Omental fat pad (tissue), 4 donors: ENCODE measurements at places on chromosomes 1 and 21.

DNA sequence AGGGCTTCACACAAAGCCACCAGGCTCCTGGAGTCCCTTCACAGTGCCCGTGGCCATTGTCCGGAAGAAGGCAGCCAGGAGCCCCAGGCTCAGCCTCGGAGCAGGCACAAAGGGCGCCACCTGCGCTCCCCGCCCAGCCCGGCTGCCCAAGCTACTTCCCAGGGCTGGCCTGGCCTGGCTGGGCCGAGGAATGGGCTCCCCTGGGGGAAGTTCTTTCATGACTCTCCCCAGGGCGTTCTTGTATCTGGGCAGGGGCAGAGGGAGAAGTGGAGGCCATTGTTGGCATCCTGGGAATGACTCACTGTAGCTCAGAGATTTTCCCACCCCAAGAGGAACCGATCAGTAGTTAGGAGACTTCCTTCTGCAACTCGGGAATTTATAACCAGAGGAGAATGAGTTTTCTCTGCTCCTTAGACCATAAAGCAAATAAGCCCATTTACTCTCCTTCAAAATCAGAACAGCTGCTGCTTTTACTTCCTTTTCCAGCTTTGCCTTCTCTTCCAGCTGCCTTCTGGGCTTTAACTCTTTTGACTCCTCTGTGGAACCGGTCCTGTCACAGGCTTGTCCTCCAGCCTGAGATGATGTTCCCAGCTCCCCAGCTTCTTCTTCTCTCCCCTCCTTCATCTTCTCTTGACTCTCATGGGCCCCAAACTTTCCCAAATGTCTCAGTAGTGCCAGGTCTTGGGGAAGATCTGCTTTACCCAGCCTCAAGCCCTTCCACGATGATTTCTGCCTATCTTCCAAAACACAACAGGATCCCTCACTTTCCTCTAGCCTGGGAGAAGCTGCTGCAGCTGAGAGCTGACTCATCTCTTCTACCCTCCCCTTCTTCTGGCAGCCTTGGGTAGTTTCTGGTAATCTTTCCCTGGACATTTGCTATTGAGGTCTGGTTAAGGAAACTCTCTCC, 118.7 kb upstream of the CD34 start:
- DNase-seq: no peak

DNA sequence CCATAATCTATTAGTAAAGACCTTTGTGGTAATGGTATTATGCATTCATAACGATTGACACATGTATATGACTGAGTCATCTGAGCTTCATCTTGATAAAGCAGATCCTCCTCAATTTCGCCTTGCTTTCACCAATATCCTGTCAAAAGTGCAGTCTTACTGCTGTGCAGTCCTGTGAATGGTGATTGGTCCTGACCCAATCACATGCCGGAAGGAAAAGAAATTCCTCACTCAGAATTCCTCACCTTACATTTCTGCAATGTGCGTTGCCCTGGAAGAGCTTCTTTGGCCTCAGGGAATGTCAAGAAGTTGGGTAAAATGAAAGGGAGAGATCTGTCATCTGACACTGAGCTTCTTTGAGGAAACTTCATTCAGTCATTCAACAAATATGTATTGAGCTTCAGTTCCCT, 121.0 kb upstream of the TSPAN2 start:
- no peak for DNase-seq

- DNase-seq: no peak
These were observed 16.2 kb upstream of the PLA2G4A start for GRCh38 chr1:186812570-186812969.

DNA sequence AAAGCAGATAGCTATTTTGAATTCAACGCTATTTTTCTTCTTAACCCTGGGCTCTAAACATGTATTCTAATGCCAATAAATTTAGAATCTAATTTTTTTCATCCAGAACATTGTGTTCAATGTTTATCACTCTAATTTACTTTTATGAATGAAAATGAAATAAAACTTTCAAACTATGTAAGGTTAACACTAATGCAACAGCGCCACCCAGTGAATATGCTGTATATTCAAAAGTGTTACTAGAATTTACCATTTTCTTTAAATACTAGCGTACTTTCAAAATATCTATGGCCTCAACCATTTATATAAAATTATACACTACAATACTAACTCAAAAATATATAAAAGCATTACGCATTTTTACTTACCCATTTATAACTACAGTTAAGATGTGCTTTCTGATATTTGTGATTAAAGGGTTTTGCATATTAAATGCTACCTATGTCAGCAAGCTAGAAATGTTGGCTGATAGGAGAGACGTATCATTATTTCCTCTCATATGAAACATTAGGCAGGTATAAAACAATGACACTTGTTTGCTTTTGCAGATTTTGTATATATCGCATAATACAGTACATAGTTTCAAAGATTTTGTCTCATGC, 5.9 kb upstream of the NUF2 start:
- no peak for DNase-seq

- DNase-seq: no peak
These were observed 11.0 kb upstream of the PGD start for GRCh38 chr1:10387677-10388386.

GRCh38 chr1:154442006-154442740, 37.0 kb downstream of the IL6R start:
- DNase-seq: no peak

- DNase-seq: no peak
These were observed 265.3 kb downstream of the MRPL39 start for GRCh38 chr21:25341981-25342380.

- DNase-seq: no peak
These were observed 463.7 kb downstream of the PLPP3 start for GRCh38 chr1:56115701-56116100.

DNA sequence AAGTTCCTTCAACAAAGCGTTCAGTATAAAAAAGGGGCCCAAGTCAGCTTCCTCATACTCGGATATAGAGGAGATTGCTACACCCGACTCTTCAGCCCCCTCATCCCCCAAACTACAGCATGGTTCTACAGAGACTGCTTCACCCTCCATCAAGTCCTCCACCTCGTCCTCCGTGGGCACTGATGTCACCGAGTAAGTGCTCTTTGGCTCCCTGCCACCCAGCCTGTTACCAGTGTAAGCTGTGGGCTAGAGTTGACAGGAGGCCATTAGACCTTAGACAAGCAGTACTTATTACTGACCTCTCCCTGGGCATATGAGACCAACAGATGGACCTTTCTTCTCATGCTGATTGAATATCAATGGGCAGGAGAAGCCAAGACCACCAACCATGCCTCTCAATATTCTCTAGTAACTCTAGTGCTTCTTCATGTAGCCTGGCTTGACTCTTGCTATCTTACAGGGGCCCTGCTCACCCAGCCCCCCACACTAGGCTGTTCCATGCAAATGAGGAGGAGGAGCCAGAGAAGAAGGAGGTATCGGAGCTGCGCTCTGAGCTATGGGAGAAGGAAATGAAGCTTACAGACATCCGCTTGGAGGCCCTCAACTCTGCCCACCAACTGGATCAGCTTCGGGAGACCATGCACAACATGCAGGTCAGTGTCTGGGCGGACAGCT, 20.9 kb upstream of the IPO9 start:
- DNase-seq: no peak

DNA sequence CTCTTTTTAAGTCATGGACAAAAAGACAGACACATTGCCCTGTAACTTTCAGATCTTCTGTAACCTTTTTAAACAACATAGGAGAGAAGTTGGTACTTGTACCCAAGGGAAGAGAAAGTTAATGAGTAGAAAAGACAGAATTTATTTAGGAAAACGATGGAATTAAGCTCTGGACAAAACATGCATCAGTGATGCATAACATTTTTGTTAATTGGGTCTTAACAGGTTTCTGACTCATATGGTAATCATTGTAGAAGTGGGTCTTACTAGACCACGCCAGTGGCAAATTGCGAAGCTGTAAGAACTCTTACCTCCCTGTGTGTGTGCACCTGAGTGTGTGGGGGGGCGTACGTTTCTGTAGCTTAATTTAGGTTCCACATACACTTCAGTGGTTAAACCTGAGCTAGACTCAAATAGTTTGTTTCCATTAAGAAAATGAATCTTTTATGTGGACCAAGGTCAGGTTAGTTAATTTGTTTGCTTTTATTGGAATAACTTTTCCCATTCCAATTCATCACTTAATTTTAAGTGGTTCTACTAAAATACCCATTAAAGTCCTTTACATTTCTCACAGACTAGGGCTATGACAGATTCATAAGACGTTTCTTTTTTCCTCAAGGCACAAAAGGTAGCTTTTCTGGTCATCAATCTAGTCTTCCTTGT, 48.1 kb downstream of the NFIA start:
- DNase-seq: no peak

DNA sequence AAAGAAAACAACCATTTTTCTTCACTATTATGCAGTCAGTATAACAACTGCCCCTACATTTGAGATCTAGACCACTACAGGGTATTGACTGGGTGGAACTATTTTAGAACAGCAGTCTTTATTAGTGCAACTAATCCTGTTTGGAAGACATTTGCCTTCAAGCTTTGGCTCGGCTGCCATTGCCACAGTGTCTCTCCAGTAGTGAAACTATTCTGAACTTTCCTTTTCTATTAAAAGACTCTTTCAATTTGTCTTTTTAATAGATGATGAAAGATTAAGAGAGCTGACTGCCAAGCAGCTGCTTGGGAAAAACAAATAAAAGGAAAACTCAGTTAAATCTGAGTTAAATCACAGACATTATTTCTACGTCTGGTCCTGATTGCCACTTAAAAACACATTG, 49.3 kb downstream of the LPGAT1 start:
- no peak for DNase-seq

DNA sequence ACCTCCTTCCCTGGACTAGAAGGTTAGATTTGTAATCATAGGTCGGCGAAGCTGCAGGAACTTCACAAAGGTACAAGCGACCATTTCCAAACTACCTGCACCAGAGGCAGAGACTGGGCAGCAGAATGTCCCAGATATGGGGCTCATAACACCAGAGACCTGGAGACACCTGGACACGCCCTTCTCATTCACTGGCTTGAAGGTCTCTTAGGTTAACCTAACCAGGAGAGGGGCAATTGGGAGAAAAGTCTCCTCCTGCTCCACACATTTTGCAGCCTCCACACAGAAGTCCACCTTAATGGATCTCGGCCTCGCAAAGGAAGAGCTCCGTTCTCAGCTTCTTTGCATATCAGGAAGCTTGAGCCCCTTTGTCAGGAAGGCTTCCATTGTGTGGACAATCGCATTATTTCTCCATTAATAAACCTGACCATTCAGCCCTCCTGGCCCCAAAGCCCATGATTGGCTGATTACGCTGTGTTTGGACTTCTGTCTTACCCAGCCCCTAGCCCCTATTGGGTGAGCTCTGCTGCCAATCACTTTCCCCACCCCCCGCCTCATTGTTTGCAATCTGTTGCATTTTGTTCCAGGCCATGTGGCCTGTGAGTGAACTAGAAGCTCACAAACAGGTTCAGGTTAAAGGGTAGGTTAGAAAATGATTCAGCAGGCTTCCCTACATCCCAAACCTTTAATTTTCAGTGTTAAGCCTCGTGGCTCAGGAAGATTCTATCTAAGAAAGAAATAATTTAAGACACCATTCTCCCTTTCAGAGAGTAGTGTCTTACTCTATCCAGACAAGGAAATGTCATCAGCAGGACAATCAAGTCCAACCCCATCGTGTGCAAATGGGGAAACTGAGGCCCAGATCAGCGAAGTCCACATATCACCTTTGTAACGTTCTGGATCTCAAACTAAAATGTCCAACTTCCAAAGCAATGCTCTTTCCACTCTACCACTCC, 2.8 kb downstream of the MYCL start:
- no peak for DNase-seq

- DNase-seq: no peak
These were observed 3.9 kb downstream of the C1orf198 start for GRCh38 chr1:230864441-230864840.

GRCh38 chr1:97660431-97661105, 260.3 kb downstream of the DPYD start:
- no peak for DNase-seq

DNA sequence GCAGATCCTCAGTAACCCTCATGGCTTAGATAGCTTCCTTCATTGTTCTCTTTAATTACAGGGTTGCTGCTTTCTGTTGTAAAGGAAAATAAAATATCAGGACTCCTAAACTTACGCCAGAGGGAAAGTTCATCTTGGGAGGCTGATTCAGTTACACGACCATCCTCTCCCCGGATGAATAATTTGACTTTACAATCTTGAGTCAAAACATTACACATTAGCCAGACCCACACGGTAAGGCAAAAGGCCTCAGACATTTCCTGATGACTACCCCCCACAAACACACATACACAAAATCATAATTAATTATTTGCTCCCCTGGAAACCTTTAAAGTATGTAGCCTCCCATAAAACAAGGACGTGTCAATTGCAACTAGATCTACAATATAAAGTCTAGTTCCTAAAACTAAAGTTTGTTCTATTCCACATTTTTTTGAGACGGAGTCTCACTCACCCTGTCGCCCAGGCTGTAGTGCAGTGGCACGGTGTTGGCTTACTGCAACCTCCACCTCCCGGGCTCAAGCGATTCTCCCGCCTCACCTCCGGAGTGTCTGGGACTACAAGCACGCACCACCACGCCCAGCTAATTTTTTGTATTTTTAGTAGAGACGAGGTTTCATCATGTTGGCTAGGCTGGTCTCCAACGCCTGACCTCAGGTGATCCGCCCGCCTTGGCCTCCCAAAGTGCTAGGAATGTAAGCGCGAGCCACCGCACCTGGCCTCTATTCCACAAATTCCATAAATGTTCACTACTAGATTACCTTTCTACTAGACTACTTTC, 830 bp upstream of the PRDX1 start:
- DNase-seq: no peak

DNA sequence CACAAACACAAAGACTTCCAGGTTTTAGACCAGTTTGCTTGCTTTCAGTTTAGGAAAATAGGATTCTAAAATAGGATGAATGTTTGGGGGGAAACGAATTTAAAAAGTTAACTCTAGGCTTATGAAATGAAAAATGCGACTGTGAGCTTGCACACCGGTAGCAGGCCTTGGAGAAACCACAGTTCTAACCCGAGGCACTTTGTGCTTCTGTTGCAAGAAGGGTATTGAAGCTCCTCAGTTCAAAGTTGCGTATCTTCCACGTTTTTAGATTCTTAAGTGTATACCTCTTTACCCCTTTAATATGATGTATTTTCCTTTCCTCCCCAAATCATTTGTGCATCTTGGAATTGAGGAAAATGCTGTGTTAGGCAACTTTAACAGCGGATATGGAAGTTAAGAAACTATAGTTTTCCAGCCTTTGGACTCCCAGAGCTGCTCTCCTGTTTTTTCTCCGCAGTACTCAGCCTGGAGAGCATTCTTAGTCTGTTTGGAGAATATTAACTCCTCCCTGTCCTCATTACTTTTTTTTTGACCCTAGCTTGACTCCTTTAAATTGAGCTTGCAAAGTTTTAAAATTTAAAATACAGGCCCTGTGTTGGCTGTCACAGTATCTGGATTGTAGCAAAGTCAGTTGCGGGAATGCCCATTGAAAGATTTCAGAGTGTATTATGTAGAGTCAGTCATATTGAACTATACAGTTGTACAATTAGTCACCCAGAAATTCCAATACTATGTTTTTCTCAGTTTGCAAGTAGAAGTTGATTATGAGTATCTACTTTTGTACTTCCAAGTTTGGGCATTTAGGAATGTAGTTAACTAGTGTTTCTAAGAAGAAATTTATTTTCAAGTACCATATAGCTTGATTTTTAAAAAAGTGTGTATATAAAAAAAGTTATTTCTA, 2.6 kb downstream of the MRPS6 start:
- DNase-seq: no peak

GRCh38 chr1:171017426-171017825, 73.3 kb upstream of the FMO3 start:
- no peak for DNase-seq
